HAP-1 (cell line): ENCODE measurements at places on chromosomes 1 and 21.

DNA sequence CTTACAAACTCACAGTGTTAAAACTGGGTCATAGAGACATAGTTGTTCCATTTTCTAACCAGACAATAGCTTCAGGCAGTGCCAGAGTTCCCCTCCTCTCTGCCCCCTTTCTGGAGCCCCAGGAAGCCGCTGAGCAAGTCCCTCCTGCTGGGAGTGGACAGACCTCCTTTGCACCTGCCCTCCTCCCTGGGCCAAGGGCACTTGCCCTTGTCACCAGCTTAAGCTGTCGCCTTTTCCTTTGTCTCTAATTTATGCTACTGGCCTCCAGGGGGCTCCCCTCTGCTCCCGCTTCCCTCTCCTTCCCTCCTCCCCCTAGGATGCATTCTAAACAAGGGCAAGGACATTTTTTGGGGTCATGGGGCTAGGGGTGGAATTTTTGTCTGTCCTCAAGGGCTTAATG, 182.4 kb downstream of the MIS18A start:
- DNase-seq, result peak; percentile 45

DNA sequence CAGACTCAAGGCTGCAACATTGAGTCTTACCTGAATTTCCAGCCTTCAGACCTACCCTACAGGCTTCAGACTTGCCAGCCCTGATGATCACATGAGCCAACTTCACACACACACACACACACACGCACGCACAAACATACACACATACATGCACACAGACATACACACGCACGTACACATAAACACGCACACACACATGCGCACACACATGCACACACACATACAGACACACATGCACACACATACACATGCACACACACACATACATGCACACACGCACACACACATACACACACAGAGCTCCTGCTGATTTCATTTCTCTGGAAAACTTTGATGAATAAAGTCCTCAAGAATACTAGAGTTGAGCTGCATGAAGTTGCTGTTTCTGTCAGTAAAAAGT, 78.3 kb upstream of the SLC2A1 start:
- DNase-seq, result no peak

GRCh38 chr1:204802401-204803175, 68.1 kb upstream of the NFASC start:
- DNase-seq, result no peak

DNA sequence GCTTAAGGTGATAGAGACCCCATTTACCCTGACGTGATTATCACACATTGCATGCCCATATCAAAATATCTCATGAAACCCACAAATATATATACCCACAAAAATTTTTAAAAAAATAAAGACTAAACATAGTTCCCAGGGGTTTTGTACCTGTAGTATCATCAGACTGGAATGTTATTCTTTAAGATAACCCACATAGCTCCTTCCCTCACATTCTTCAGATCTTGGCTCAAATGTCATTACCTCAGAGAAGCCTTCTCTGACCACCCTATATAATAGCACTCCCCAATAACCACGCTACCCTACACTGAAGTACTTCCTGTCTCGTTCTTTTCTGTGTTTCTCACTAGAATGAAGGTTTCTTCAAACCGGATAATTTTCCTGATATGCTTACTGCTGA, 138.3 kb upstream of the SNX7 start:
- no peak for DNase-seq

DNA sequence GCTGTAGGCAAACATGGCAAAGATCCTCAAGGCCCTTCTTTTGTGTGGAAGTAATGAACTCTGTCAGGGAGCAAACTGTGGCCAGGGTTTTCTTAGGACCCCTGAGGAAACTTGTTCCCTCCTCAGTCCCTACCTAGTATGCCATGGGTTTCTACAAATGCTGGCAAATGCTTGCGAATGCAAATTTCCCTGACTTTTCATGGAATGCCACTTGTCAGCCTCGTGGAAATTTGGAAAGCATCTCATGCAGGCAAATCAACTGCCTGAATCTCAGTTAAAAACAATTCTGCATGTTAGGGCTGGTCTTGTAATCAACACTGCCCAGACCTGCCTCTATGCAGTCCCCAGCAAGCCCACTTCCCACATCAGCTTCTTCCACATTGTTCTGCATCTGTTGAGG, 334.9 kb upstream of the AJAP1 start:
- no peak for DNase-seq

DNA sequence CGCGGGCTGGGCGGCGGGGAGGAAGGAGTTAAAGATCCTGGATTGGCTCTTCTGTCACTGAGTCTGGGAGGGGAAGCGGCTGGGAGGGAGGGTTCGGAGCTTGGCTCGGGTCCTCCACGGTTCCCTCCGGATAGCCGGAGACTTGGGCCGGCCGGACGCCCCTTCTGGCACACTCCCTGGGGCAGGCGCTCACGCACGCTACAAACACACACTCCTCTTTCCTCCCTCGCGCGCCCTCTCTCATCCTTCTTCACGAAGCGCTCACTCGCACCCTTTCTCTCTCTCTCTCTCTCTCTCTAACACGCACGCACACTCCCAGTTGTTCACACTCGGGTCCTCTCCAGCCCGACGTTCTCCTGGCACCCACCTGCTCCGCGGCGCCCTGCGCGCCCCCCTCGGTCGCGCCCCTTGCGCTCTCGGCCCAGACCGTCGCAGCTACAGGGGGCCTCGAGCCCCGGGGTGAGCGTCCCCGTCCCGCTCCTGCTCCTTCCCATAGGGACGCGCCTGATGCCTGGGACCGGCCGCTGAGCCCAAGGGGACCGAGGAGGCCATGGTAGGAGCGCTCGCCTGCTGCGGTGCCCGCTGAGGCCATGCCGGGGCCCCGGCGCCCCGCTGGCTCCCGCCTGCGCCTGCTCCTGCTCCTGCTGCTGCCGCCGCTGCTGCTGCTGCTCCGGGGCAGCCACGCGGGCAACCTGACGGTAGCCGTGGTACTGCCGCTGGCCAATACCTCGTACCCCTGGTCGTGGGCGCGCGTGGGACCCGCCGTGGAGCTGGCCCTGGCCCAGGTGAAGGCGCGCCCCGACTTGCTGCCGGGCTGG, at the start of gene NPR1:
Gene NPR1, plus strand, starts transcription at position 170 of the 818 bp plus-strand sequence. Its CDS starts 421 bp downstream, at position 591.
- no peak for DNase-seq

DNA sequence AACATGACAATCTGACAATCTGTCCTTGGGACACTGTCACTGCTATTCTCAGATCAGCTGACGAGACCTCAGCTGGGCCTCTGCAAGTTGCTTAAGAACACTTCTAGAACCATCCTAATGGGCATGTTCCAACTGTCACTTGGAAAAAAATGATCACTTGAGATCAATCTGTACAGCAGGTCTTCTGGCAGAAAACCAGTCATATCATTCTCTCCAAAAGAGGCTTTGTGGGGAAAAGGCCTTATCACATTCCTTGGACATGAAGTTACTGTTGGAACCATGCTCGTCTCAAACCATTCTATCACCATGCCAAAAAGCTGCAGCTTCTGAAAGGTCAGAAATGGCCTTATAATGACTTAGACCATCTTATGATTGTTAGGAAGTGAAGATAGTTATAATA, 744.2 kb downstream of the USP25 start:
- DNase-seq, result no peak

DNA sequence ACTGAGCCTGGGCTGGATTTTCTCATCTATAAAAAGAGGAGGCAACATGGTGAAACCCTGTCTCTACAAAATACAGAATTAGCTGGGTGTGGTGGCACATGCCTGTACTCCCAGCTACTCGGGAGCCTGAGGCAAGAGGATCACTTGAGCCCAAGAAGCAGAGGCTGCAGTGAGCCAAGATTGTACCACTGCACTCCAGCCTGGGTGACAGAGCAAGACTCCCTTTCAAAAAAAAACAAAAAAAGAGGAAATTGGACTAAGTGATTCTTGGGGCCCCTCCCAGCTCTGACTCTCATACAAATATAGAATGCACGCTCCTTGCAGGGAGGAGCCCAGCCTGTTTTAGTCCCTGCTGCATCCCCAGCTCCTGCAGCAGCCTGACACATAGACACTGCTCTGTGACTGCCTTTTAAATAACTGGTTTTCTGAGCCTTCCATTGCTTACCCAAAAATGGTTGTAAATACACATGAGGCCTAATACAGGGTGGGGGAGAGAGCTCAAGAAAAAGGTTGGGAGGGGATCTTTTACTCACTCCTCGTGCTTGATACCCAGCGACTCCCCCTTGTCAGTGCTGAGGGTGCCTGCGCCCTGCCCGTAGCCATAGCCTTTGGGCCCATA, 17.2 kb downstream of the CSRP1 start:
- no peak for DNase-seq

GRCh38 chr1:242162140-242162539, 163.2 kb upstream of the MAP1LC3C start:
- no peak for DNase-seq

- DNase-seq, result no peak
These were observed 15.7 kb downstream of the IER5 start for GRCh38 chr1:181104042-181104789.

DNA sequence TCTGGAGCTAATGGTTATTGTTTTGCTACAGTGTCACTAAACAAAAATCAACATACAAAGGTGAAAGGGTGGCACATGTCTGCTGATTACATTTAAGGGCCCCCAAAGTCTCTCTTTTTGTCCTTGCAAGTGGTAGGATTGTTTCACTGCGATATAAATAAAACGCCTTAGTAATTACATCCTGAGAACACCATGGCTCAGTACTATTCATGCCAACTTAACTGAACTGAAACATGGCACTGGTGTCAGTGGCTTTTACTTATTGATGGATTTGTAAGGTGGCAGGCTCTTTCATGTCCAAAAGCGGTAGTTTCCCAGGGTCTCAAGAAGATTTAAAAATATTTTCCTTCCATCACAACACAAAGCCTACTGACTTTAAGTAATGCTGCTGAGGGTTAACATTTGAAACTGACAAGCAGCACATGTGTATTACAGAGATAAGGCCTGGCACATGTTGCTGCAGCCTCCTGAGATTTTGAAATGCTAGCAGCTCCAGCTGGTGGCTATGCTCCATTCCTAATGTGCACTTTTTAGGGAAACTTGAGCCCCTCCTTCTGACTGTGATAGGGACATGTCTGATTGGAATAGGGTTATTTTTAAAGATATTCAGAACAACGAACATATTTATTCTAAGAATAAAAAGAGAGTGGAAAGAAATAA, 86.8 kb downstream of the ATP1B1 start:
- no peak for DNase-seq

DNA sequence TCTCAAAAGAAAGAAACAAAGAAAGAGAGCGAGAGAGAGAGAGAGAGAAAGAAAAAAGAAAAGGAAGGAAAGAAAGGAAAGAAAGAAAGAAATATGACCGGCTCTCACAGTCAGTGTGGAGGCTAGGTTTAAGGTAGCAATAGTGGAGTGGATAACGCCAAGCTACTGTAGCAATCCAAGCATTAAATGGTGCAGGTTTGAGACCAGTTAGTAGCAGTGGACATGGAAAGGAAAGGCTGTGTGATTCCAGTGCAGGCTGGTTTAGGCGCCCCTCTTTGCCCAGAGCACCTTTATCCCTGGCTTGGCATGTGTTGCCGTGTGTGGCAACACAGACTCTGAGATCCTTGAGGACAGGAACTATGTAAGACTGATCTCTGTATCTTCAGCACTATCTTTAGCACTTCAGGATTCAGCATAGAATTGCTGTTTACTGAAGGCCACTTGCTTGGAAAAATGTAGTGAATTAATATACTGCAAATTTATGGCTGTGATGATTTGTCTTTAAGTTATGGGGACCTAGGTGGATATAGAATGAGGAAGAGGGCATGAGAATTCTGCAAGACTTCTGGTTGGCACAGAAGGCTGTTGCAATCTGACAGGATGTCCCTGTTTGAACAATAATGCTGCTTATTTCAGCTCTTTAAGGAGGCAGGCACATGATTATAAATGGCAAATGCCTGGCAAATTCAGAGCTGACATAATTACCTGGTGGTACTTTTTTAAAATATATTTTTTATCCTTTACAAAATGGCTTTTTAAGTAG, 10.8 kb upstream of the OSBPL9 start:
- no peak for DNase-seq

- DNase-seq, result no peak
These were observed 1091.6 kb downstream of the TTLL7 start for GRCh38 chr1:82907313-82907712.

DNA sequence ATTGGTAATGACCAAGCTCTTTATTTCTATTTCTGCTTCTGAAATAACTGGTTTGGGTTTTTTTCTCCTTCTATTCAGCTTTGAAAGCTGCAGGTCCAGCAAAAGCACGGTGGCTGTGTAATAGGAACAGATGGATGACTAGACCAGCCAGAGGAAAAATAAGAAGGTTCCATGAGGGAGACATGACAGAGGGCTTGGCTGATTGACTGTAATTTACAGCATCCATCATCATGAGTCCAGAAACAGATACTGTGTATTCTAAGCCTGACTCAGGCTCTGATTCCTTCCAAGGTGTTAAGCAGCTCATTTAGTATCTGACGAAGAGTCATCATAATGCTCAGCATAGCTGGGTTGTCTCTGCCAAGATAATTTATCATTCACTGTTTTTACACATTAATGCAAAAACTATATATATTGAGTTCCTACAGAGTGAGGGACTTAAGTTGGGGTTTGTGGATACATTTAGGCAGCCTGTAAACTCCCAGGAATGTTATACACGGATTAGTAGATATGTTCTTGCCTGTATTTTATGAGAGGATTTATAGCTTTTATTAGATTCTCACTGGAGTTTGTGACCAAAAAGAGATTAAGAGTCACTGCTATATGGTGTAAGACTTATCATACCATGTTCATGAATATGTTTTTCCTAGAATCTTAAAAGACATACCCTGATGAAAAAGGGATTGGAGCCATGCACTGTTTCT, 72.6 kb downstream of the SGIP1 start:
- no peak for DNase-seq

- DNase-seq, result no peak
These were observed 52.7 kb upstream of the WASF2 start for GRCh38 chr1:27542463-27543273.

- no peak for DNase-seq
These were observed 143.4 kb downstream of the ZZZ3 start for GRCh38 chr1:77538956-77539518.

GRCh38 chr21:38479641-38480525, 18.4 kb downstream of the ERG start:
- DNase-seq, result no peak

GRCh38 chr21:37939251-37939650, 23.0 kb upstream of the KCNJ6 start:
- no peak for DNase-seq

DNA sequence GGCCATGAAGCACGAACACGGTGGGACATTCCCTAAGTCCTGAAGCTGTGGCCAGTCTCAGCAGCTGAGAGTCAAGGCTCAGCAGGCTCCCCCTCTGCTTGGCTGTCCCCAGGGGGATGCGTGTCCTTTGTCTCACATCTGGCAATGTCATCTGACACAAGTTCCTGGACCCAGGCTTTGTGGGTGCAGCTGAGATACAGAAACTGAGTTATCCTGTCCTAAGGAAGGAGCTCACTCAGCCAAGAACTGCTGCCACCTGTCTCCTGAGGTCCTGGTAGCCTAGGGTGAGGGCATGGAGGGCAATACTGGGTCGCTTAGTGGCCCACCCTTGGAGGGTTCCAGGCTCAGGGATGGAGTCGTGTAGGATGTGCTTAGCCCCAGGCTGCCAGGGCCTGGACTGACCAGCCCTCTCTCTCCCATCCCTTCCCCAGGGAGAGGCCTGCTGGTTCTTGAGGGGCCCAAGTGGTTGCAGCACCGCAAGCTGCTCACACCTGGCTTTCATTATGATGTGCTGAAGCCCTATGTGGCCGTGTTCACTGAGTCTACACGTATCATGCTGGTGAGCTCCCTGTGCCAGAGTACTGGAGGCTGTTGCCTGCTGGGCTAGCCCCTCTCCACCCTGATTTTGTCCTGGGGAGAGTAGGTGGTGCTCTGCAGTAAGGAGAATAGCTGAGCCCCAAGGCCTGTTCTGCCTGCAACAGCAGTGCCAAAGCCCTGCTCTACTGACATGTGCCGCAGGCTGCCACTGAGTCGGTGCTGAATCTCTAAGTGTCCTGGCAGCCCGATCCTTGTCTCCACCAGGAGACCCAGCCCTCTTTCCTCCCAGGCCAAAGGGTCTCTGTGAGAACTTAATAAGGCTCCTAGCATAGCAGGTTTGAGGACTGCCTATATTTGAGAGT, 13.5 kb downstream of the CYP4B1 start:
- DNase-seq, result no peak
